ENCODE measurements at places on chromosomes 5 and 9.
A peak's percentile ranks its signal among the peaks of the same experiment; 100 is the strongest.

DNA sequence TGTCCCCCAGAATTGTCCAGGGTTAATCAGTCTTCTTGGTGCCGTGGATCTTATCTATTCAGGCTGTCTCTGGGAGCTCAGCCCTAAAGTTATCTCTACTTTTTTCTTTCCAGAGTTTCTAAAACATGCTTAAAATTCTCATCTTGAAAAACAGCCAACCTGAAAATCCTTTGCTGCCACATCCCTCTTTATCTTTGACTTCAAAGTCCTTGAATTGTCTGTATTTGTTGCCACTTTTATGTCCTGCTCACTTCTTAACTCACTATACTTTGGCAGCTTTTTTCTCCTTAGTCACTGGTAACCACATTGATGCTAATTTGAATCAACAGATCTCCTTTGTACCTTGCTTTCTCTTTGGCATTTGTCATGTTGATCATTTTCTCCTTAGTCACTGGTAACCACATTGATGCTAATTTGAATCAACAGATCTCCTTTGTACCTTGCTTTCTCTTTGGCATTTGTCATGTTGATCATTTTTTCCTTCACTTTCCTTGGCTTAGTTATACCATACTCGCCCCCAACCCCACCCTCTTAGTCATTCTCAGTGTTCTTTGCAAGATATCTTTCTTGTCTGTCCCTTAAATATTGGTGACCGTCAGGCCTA lies 8.5 kb downstream of the DMXL1 start:
- DNase-seq = no peak

DNA sequence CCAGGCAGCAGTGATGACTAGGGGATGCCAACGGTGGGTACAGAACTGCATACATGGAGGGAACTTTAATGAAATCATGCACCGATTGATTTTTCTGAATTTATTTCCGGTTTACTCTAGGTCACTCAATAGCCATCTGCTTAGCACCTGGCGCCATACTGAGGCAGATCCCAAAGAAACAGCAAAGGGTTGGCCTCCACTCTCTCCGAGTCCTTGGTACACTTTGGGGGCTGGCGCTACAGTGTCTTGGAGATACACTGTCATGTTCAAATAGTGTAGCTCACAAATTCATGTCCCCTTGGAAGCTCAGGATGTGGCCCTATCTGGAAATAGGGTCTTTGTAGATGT lies 116.3 kb downstream of the BOD1 start:
- DNase-seq = no peak

- DNase-seq = peak; percentile 37
Observed at GRCh38 chr5:175873088-175873454, 1.7 kb downstream of the CPLX2 start.

- no peak for DNase-seq
Observed at GRCh38 chr5:8807636-8808035, 738.2 kb downstream of the SEMA5A start.

DNA sequence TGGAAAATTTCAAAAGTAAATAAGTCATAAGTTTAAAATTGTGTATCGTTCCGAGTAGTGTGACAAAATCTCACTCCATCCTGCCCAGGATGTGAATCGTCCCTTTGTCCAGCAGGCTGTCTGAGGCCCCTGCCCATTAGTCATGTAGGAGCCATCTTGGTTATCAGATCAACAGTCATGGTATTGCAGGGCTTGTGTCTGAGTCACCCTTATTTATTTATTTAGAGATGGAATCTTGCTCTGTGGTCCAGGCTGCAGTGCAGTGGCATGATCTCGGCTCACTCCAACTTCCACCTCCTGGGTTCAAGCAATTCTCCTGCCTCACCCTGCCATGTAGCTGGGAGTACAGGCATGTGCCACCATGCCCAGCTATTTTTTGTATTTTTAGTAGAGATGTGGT lies 30.2 kb downstream of the ITGA2 start:
- DNase-seq = peak; percentile 16

DNA sequence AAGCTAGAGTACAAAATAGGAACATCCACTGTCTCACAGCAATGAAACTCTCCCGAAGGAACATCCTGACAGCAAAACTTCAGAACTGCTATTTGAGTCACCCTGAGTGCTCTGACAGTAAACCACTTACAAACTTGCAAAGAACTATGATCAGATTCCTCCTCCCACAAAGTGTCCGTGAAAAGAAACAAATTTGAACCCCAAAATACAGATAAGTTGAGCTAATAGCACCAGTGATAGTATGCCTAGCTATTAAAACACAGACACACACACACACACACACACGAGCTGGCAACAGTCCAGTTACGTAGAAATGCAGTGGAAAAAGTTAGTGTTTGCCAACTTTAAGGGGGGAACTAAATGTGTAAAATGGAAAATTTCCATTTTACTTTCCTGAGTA lies 3.1 kb upstream of the GLIS3 start:
- no peak for DNase-seq

DNA sequence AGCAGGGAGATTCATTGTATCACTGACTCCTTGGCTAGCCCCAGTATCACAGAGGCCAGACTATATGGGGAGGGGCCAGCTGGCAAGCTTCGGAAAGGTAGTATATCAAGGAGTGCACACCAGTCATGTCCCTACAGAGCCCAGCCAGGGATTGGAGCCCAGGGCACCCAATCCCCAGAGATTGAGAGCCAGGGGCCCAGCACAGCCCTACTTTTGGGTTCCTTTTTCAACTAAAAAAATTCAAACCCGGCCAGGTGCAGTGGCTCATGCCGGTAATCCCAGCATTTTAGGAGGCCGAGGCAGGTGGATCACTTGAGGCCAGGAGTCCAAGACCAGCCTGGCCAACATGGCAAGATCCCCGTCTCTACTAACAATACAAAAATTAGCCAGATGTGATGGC lies 5.4 kb upstream of the MYORG start:
- DNase-seq = no peak

GRCh38 chr5:116472274-116472673 lies 102.3 kb downstream of the SEMA6A start:
- DNase-seq = peak; percentile 18

DNA sequence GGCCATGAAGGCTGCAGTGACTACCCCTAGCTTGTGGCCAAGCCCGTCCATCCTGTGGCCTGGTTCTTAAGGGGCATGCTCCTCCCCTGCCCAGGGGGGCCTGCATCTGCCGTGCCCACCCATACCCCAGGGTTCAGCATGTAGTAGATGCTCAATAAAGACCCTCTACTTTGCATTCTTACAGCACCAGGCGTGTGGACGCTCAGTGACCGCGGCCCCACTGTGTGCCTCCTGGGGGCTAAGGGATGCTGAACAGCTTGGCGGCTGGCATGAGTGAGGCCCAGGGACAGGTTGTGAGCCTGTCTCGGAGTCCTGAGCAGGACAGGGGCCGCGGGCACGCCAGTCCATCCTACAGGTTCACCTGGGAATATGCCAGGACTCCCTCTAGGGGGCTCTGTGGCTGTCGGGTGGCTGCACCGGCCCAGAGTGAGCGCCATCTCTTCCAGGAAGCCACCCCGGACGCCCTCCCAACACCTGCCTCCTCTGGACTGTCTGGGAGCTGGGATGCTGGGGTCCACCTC lies 9.1 kb downstream of the NOTCH1 start:
- DNase-seq = no peak

- peak; percentile 64 for DNase-seq
Observed at GRCh38 chr9:36625006-36625615, 52.4 kb downstream of the MELK start.

DNA sequence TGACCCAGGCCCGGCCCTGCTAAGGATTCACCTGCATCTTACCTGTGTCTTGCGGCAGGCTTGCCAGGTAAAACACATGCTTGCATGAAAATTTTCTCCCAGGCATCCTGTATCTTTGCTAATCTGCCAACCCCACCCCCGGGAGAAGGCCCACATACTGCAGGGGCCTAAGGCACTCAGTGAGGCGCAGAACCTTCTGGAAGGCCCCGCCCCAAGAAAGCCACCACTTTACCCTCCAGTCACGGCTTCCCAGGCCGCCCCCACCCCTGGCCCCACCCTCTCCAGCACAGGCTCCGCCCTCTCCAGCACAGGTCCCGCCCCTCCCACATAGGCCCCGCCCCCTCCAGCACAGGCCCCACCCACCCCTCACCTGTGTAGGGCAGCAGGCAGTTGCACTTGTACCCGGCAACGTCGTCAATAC lies 29.8 kb upstream of the SEC16A start:
- no peak for DNase-seq

DNA sequence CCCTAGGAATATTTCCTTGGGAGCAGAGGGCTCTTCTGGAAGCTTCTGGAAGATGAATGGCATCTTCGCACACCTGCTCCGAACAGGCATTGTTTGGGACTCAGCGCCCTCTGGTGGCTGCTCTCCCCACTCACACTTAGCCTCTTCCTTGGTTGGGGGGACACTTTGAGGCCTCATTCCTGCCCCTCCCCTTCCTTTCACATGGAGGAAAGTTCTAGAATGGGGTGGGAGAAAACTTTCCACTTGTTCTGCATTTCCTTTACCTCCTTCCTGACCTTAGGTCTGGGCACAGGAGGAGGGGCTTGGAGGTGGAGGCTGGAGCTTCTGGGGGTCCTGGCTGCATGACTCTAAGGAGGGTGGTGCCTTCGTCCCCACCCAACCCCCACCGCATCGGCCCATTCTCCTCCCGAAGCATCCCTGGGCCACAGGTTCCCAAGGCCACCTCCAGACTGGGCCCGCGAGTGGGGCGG lies 19.3 kb upstream of the SMIM32 start:
- peak; percentile 61 for DNase-seq

- no peak for DNase-seq
Observed at GRCh38 chr5:126543660-126544059, 51.4 kb downstream of the ALDH7A1 start.

DNA sequence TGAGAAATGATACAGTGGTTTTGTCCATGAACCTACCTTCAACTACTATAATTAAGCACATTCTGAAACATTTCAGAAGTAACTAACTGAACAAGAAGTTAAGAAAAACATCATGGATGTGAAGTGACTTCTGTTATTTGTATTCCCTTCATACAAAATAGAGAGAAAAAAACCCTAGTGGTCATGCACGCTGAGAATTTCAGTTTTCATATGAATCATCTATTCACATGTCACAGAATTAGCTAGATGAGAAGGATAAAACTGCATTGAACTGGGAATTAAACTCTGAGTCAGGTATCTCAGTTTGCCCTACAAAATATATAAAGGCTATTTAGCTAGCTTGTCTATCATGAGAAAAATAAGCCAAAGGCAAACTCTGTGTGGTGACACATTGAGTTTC lies 451.8 kb upstream of the FTMT start:
- peak; percentile 19 for DNase-seq

GRCh38 chr9:98220911-98221310 lies 28.5 kb upstream of the CORO2A start:
- no peak for DNase-seq

DNA sequence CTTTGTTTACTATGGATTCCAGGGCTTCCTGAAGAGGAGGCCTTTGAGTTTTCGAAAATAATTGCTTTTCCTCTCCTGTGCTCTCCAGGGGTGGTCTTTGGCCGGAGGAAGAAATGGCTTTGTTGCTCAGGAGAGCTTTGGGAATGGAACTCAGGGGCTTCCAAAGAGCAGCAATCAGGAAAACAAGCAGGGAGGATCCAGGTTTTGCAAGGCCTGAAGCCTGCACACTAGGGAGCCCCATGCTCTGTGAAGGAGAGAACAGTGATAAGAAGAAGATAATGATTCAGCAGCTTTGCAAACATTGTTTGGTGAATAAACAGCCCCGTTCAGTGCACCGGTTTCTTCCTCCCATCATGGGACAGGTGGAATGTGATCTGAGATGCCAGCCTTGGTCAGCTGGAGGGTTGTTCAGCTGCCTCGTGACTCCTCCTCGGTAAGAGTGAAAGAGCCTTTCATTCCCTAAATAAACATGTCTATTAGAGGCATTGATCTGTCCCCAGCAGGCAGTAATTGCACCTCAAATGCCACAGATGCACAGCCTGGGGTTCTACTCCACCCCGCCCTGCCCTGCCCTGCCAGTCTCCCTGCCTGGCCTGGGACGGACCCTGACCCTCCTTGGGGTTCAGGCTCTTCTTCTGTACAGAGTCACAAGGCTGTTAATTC lies 11.5 kb upstream of the ALDH1B1 start:
- DNase-seq = peak; percentile 98

DNA sequence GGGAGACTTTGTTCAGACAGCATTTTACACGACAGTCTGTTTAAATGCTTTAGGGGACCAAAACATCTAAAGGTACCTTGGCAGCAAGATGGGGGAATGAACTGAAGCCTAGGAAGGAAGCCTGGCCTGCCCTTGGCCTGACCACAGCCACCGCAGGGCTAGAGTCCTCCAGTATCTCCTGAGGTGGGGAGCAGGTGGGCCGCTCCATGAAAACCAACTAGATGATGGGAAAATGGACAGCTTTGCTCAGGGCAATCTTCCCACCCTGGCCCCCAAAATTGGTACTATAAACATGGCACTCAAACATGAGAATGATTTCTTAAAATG lies 153.3 kb downstream of the AUH start:
- no peak for DNase-seq

DNA sequence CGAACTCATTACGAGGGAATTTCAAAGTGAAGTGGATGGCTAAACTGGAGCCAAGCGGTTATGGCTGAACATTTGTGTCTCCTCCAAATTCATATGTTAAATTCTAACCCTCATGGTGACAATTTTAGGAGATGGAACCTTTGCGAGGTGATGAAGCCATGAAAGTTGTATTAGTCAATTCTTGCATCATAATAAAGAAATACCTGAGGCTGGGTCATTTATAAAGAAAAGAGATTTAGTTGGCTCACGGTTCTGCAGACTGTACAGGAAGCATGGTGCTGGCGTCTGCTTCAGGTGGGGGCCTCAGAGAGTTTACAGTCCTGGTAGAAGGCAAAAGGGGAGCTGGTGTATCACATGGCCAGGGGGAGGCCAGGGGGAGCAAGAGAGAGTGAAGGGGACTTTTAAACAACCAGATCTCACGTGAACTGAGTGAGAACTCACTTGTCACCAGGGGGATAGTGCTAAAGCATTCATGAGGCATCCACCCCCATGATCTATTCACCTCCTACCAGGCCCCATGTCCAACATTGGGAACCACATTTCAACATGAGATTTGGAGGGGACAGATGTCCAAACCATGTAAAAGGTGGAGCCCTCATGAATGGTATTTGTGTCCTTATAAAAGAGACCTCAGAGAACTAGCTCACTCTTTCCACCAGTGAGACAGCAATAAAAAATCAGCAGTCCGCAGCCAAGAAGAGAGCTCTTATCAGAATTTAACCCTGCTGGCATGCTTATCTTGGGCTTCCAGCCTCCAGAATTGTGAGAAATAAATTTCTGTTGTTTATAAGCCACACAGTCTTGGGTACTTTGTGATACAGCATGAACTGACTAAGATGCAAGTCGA lies 143.4 kb downstream of the MTRR start:
- DNase-seq = peak; percentile 32

DNA sequence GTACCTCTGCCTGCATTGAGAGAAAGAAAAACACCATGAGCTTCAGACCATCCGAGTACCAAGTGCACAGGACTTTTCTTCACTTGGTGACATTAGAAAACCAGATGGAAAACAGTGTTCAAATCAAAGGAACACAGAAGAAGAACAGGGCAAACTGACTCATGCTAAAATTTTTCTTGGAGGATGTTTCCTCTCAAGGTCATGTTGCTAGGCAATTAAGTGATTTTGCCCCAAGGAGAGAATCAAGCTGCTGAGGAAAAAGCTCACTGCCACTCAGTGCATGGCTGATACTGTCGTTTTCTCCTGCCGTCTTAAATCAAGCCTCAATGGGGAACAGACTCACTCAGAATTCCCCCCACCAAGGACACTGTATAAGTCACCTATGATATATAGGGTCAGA lies 57.9 kb upstream of the SIMC1 start:
- no peak for DNase-seq

All from SK-MEL-5 (cell line).